Stomach (tissue), 19 donors: ENCODE measurements at places on chromosomes 2 and 18. TPM values are rescaled to one million over a fixed set of nuclear protein-coding genes. Genes with fewer than 3 reads are reported as not detected.

Gene GTF3C2
- polyA plus RNA-seq = 28.3 TPM

Gene ABCG8
- not detected for polyA plus RNA-seq

Gene INPP5D
- 3.7 TPM for polyA plus RNA-seq

DNA sequence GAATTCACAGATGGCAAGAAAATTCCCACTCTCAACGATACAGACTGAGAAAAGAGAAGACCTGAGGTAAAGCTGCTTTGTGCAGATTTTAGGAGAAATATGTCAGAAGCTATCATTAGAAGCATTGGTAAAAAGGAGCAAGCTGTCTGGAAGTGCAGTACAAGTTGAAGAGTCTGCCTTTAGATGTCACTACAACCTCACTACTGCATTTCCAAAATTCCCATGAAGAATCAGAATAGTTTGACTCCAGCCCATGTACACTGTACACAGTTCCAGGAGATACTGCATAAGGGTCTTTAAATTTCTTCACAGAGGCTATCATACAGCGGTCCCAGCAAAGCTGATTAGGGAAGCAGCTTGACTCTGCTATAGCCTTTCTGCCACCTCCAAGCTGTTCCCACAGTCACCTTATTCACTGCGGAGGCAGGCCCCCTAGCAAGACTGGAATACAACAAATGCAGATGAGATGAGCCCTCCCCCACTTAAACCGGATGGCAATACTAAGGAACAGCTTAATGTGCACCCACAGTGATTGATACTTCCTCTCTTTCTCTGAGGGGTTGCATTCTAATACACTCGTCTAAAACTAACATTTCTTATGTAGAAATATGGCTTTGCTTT is 527.4 kb downstream of the TMEM182 start:
- no peaks in the 10 kb centered on the region for H3K36me3 ChIP-seq
- no peaks in the 10 kb centered on the region for H3K4me1 ChIP-seq
- peaks cover 9% of the 10 kb centered on the region for H3K27me3 ChIP-seq
- DNase-seq = no peak
- H3K27ac ChIP-seq = no peak overlapping the region

DNA sequence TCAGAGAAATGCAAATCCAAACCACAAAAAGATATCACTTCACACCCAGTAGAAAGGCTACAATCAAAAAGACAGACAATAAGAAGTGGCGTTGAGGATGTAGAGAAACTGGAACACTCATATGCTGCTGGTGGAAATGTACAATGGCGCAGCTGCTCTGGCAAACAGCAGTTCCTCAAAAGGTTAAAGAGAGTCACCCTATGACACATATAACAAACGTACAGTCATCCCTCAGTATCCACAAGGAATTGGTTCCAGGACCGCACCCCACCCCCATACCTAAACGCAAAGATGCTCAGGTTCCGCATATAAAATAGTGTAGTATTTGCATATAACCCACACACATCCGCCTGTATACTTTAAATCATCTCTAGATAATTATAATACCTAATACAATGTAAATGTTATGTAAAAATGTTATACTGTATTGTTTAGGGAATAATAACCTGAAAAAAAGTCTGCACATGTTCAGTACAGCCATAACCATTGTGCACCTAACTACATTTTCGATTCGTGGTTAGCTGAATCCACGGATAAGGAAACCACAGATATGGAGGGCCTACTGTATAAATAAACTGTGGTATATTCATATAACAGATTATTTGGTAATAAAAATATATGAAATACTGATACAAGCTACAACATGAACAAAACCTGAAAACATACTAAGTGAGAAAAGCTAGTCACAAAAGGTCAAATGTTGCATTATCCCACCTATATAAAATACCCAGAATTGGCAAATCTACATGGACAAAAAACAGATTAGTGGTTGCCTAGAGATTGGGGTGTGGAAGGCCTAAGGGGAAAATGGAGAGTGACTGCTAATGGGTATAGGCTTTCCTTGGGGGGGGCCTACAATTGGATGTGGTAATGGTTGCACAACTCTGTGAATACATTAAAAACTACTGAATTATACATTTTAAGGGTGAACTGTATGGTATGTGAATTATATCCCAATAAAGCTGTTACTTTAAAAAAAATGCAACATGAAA is 37.5 kb downstream of the UXS1 start:
- DNase-seq = no peak
- no peaks in the 10 kb centered on the region for H3K27me3 ChIP-seq
- no peak overlapping the region for H3K27ac ChIP-seq
- H3K4me3 ChIP-seq = no peak overlapping the region

- H3K27me3 ChIP-seq = no peaks in the 10 kb centered on the region
- no peak overlapping the region for H3K27ac ChIP-seq
- no peak overlapping the region for H3K4me3 ChIP-seq
- H3K36me3 ChIP-seq = no peaks in the 10 kb centered on the region
- no peak for DNase-seq
These were observed 318.0 kb upstream of the NRP2 start for GRCh38 chr2:205364261-205364660.

DNA sequence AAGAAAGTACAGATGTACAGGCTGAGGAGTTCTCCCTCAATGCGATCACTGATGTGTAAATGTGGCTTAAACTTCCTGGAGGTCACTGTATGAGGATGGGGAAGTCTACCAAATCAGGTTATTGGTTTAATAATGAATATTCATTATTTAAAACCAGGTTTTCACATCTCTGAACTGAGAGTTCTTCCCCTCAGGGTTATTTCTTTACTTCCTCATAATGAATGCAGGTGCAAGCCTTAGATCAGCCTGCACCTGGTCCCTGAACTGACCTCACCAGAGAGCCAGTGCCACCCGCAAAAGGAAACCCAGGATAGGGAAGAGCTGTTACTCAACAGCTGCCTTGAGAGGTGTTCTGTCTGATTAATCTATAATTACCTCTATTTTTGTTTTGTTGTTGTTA is 369.0 kb downstream of the EPHA4 start:
- no peaks in the 10 kb centered on the region for H3K4me1 ChIP-seq
- no peaks in the 10 kb centered on the region for H3K36me3 ChIP-seq
- H3K4me3 ChIP-seq = no peak overlapping the region
- H3K27me3 ChIP-seq = no peaks in the 10 kb centered on the region
- H3K27ac ChIP-seq = no peak overlapping the region
- no peak for DNase-seq
